Fibroblast of skin of abdomen (primary cell): ENCODE measurements at places on chromosomes 1 and 21.

DNA sequence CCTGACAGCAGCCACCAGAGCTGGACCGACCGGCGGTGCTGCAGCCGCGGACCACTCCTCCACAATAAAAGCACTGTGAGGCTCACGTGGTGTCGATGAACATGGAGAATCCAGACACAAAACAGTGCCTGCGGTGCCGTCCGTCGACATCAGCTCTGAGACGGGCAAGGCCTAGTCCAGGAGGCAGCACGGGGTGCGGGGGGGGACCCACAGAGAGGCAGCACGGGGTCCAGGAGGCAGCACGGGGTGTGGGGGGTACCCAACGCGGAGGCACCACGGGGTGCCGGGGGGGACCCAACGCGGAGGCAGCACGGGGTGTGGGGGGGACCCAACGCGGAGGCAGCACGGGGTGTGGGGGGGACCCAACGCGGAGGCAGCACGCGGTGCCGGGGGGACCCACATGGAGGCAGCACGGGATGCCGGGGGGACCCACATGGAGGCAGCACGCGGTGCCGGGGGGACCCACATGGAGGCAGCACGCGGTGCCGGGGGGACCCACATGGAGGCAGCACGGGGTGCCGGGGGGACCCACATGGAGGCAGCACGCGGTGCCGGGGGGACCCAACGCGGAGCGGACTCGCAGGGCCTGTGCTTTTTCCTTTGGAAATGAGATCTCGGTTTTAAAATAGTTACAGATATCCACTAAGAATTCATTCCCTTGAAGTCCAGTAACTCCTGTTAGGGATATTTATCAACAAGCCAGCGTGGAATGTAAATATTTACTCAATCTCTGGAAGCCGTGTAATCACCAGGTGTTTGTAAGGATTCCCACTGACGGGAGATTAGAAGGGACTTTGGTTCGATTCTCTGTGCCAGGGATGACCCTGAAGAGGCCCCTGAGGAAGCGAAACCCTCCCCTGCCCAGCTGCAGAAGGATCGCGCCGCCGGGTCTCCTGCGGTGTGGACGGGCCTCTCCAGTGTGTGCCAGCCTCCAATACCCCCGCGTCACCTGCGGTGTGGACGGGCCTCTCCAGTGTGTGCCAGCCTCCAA lies 52.1 kb downstream of the COL6A1 start:
- DNase-seq, result no peak

- no peak for DNase-seq
These were observed 13.5 kb downstream of the COL6A1 start for GRCh38 chr21:45994759-45995685.

DNA sequence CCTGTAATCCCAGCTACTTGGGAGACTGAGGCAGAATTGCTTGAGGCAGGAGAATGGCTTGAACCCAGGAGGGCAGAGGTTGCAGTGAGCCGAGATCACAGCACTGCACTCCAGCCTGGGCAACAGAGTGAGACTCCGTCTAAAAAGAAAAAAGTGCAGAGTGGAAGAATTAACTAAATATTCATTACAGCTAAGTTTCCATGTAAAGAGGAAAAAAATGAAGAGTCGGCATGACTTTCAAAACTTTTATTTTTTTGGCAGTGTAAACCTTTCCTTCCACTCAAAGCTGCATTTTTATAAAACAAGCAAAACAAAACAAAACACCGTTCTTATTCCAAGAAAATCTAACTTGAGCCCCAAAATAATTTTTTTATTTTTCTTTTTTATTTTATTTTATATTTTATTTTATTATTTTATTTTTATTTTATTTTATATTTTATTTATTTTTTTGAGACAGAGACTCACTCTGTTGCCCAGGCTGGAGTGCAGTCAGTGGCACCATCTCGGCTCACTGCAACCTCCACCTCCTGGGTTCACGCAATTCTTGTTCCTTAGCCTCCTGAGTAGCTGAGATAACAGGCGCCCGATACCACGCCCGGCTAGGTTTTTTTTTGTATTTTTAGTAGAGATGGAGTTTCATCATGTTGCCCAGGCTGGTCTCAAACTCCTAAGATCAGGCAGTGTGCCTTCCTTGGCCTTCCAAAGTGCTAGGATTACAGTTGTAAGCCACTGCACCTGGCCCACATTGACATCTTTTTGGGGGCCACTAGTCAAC lies 62.9 kb downstream of the PACC1 start:
- no peak for DNase-seq

- no peak for DNase-seq
These were observed 8.5 kb downstream of the CD84 start for GRCh38 chr1:160570840-160571239.

DNA sequence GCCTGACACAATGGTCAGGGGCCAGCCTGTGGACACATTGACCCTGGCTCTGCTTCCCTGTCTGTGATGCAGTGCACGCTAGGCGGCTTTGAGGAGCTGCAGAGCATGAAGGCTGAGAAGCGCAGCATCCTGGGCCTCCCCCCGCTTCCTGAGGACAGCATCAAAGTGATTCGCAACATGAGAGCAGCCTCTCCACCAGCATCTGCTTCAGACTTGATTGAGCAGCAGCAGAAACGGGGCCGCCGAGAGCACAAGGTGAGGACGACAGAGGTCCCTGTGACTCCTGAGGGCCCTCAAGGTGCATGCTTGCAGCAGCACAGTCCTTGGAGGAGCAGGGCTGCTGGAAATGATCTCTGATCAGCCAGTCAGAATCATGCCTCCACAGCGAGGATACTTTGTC lies 8.6 kb downstream of the STRIP1 start:
- DNase-seq, result no peak

GRCh38 chr1:208288495-208288894 lies 44.3 kb upstream of the PLXNA2 start:
- DNase-seq, result no peak

DNA sequence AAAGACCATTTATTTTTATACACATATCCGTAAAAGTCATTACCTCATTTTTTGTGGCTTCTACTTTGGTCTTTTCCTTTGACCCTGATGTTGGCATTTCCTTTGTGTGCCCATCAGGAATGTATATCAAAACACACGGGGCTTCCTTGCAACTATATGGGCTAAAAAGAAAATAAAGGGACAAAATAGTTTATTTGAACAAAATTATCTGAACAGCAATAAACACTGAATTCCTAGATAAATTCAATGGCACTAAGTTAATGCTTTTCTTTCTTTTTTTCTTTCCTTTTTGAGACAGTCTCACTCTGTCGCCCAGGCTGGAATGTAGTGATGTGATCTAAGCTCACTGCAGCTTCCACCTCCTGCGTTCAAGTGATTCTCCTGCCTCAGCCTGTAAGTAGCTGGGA lies 45.2 kb downstream of the EPRS1 start:
- no peak for DNase-seq
